ENCODE measurements at places on chromosomes 3 and 15.
A peak's percentile ranks its signal among the peaks of the same experiment; 100 is the strongest.

GRCh38 chr3:77053795-77054194 lies 13.9 kb downstream of the ROBO2 start:
- no peak for DNase-seq

- no peak for DNase-seq
Measured at GRCh38 chr3:4898454-4899313, 80.6 kb upstream of the BHLHE40 start.

DNA sequence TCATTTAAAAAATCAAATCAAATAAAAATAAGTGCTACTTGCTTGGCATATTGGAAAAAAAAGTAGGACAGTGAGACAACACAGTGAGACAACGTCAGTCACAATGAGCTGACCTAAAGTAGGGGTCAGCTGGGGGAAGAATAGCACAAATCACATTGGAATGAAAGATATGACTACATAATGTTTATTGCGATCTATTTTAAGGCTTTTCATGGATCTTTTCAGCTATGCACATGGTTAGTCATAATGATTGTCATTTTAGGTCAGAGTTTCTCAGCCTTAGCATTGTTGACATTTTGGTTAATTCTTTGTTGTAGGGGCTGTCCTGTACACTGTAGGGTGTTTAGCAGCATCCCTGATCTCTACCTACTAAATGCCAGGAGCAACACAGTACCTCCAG lies 44.5 kb downstream of the CMSS1 start:
- DNase-seq = no peak

GRCh38 chr3:72439321-72440183 lies 408.7 kb downstream of the SHQ1 start:
- DNase-seq = no peak

DNA sequence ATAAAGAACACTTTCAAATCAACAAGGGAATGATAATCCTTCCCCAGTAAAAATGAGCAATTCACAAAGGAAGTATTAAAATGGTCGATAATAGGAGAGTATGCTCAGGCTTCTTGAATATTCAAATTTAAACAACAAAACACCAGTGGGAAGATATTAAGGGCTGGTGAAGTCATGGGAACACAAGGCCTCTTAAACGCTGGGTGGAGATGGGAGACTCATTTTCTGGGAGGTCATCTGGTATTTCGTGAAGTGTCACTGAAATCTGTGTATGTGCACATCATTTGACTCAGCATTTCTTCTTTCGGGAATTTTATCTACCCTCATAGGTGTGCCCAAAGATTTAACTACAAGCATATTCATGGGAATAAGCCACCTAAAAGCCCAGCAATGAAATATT lies 40.1 kb upstream of the CTXND1 start:
- no peak for DNase-seq

GRCh38 chr15:87419344-87419743 lies 837.2 kb downstream of the NTRK3 start:
- no peak for DNase-seq

DNA sequence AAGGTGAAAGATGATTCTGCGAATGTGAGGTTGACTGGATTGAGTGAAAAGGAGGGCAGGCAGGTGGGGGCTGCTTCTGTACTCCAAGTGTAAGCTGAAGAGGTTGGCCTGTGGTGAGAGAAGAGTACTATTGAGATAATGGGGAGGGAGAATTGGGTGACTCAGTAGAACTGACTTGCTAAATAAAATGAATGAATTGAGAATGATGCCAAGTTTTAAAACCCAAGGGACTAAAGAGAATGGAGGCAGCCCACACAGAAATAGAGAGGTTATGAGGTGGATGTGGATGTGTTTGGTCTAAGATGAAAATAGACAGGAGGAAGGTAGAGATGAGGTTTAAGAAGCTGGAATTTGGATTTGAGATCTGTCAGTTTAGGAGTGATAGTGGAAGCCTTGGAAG lies 5.9 kb downstream of the MME start:
- DNase-seq = no peak

DNA sequence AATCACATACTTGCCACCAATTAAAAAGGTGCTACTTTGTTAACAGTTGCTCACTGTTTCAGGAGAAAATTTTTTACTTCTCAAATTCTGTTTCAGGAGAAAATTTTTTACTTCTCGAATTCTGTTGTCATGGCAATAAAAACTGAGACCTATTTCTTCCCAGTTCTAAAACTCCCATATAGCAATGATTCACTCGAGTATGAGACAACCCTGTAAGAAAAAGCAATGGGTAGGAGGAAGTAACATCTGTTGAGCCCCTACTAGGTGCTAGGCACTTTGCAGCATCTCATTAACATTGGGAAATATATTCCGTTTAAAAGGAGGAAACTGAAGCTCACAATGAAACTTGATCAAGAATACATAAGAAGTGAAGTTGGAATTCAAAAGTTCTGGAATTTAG lies 35.1 kb upstream of the IGSF11 start:
- no peak for DNase-seq

DNA sequence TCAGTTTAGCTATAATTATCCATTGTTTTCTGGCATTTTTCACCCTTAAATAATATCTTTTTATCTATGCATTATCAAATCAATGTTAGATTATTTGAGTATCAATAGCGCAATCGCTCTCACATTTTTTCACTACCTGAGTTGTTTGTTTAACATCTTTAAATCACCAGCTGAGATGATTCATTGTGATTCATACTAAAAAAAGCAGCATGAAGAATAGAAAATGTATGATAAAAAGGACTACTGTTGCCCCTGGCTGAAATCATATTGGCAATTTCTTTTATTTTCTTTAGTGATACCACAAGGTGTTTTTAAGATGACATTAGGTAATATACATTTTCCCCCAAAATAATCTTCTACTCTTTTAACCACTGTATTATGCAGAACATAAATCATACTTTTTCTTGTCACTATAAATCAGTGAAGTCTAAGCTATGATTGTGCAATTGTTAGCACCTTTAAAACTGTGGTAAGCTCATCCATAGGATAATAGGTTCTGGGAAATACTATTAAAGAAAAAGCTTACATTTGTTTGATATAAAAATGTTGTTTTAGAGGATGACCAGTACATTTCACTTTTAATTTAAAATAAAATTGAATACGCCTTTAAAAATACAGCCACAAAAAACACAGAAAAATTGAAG lies 889.1 kb downstream of the NAALADL2 start:
- no peak for DNase-seq

DNA sequence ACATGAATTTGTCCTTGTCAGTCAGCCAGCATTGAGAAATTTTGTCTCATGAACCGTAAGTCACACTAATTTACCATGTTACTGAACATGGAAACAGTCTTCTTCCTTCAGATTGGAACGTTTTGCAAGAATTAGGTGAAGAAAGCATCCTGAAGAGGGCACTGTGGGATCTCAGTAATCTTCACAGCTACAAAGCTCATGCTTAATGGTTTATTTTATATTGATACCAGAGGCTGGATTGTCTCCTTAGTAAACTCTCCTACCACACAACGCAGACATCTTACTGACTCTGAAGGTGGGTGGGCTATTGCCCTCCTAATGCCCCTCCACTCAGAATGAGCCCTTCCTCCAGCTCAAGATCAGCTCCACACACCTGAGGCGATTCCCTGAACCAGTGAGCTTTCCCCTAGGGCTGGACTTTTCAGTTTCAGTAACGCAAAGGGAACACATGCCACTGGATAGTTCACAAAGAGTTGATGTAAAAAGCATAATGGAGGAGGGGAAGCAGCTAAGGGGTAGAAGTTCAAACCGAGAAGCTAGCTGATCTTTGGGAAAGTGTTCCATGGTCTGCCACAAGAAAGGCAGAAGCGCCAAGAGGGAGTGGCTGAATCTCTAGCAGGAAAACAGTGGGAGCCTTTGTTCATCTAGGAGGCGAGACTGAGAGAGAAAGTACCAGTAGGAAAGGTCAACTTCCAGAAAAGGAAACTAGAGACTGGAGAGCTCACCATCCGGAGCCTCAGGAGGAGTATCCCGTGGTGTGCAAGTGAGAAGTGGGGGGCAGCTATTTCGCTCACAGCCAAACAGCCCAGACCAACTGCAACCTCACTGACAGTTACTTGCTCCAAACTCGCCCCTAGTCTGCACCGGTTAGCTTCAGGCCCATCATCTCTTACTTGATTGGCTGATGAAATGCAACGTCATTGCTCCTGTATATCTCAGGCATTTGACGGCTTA lies at the start of gene SLC9C1:
SLC9C1 (minus strand) TSS at position 849 of the 954 bp plus-strand sequence. CDS start 7,425 bp downstream, outside the sequence.
- DNase-seq = peak; percentile 32

GRCh38 chr15:68894208-68894607 lies 36.1 kb upstream of the SPESP1 start:
- no peak for DNase-seq

- DNase-seq = no peak
Measured at GRCh38 chr3:64508140-64508539, 179.7 kb downstream of the ADAMTS9 start.

DNA sequence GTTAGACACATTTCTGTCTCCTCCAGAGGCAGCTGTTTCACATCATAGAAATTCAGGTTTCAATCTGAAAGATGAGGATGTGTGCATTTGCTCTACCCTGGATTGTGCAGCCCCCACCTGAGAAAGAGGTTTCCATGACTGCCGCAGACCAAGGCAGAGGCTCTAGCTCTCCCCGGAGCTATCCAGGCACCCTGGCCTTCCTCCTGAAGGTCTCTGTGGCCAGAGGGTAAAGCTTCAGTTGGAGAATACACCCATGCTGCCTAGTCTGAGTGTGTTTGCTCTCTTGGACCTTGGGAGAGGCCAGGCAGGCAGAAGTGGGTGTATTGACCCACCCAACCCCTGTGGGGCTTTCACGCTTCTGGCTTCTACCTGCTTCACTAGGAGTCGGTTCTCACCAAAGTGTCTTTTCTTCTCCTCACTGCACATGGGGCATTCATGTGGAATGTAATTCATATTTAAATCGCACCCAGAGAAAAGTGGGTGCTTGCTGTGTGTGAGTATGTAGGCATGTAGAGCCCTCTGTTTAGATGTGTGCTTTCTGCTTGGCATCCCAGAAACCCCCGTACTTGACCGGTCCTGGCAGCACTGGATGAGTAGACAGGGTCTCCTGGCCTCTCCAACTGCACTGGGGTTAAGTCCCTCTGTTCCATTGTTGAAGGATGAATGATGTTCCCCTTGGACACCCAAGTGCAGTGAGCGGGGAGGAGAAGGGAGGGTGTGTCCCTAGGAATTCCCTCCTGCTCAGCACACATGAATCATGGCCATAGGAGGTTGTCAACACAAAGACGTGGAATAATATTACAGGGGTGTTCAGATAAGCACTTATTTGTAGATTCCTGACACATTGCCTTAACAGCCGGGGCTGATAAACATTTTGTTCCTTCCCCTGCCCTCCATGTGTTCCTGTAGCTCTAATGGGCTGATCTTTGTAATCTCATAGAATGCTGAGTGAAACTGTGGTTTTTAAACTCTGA lies 20.3 kb upstream of the RAB6B start:
- no peak for DNase-seq
